ENCODE measurements at places on chromosomes 1 and 21. TPM values are rescaled to one million over a fixed set of nuclear protein-coding genes. Genes with fewer than 3 reads are reported as not detected.
A peak's percentile ranks its signal among the peaks of the same experiment; 100 is the strongest.

GRCh38 chr1:53693773-53694717 is 44.9 kb downstream of the GLIS1 start:
- DNase-seq: no peak

DNA sequence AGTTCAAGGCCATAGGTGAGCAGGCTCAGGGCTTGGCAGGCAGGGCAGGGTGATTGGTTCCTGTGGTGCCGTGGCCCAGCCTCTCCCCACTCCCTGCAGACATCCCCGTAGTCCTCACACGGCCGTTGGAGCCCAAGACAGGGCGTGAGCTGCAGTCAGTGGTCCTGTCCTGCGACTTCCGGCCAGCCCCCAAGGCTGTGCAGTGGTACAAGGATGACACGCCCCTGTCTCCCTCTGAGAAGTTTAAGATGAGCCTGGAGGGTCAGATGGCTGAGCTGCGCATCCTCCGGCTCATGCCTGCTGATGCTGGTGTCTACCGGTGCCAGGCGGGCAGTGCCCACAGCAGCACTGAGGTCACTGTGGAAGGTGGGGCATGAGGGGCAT is 71.9 kb downstream of the OBSCN start:
- no peak for DNase-seq

DNA sequence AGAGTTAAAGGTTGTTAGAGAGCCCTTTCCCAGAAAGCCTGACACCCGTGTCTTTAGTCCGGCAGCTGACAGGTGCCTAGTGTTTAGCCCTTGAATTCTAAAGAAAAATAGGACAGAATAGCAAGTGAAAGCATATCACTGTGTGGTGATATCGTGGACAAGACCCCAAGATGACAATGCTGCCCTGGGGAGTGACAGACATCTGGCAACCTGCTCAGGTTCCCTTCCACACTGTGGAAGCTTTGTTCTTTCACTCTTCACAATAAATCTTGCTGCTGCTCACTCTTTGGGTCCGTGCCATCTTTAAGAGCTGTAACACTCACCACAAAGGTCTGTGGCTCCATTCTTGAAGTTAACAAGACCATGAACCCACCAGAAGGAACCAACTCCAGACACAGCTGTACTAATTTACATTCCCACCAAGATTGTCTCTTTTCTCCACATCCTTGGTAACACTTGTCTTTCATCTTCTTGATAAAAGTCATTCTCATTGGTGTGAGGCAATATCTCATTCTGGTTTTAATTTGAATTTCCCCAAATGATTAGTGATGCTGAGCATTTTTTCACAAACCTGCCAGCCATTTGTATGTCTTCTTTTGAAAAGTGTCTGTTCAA is 107.6 kb upstream of the SGIP1 start:
- peak; percentile 20 for DNase-seq

- DNase-seq: no peak
These were observed 12.3 kb downstream of the CAPN9 start for GRCh38 chr1:230759369-230760065.

DNA sequence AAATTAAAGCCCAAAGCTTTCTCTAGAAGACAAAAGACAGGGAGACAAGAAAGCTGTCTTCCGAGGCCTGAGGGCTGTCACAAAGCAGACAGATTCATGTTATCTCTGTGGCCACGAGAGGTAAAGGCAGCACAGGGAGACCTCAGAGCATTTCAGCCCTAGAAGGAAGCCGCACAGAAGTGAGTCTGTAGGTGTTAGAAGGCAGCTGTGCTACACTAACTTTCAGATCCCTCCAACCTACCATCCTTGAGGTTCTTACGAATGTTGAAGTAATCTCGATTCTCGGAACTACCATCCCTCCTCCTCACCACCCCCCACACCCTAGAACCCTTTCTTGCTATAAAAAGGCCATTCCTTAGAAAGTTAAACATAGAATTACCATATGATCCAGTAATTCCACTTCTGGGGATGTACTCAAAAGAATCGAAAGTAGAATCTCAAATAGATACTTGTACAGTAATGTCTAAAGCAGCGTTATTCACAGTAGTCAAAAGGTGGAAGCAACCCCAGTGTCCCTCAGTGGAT is 21.5 kb upstream of the LYST start:
- DNase-seq: no peak

GRCh38 chr1:94096797-94097549 is 24.0 kb downstream of the ABCA4 start:
- DNase-seq: no peak

DNA sequence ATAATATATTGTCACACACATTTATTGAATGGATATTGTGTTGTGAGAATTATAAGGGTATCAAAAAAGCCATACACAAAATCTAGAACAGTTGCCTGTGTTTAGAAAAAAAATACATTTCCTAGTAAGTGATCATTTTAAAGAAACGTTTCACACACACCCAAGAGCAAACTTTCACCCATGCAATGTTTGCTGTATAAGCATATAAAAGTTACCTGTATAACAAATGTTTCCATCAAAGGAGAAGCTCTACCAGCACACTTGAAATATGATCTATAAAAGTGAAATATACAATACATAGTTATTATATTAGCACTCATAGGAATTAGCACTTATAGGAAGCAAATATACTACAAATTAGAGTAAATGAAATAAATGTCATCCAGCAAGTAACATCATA is 1098.1 kb downstream of the NCAM2 start:
- DNase-seq: no peak

DNA sequence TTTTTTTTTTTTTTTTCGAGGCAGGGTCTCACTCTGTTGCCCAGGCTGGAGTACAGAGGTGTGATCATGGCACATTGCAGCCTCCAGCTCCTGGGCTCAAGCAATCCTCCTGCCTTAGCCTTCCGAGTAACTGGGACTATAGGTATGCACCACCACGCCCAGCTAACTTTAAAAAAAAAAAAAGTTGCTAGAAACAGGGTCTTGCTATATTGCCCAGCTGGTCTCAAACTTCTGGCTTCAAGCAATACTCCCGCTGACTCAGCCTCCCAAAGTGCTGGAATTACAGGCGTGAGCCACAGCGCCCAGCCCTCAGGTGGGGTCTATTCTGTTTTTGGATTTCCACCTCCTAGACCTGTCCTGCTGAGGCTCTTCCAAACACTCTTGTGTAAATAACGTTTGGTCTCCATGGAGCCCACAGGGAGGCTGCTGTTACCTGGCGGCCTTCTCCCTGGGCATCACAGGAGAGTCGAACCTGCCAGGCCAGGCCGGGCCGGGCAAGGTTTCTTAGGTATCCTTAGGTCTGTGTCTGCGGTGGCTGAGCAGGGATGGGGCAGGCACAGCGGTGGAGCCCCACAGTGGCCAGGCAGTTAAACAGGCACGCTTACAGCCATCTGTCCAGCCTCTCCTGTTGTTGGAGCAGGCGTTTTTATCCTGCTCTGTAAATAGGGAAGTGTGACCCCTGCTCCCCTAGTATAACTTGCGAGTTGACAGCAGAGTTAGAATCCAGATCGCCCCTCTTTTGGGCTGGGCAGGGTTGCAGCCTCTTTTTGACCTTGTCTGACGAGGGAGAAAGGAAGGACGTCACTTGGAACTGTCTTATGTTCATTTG is 18.8 kb downstream of the PLEKHM2 start:
- peak; percentile 23 for DNase-seq

- no peak for DNase-seq
These were observed 10.7 kb downstream of the H6PD start for GRCh38 chr1:9245230-9245619.

DNA sequence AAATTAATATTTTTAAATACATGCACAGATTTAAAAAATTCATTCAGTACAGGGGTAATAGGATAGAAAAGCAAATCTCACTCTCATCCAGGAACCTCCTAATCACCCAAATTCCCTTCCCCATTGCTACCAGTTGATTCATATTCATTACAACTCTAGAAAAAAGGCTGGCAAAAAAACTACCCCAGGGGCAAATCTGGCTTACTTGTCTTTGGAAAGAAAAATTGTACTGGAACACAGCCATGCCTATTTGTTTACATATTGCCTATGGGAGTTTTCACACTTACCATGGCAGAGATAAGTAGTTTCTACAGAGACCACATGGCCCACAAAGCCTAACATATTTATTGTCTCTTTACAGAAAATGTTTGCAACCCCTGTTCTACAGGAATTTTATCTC is 8.9 kb upstream of the RBM34 start:
- peak; percentile 24 for DNase-seq

DNA sequence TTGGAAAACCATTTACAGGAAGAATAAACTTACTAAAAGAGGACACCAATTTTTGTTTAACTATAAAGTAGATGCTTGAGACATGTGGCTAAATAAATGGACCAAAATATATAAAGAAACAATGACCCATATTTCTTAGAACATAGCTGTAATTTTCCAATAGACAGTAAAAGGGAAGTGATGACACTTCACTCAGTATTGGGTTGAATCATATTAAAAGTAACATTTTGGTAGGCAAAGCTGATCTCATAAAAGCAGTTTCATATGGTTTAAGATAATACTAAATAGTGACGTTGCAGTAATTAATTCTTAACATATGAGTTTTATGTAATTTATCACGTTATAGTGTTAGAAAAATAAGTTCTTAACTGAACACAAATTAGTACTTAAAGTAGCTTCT is 308.9 kb upstream of the RUNX1 start:
- no peak for DNase-seq

DNA sequence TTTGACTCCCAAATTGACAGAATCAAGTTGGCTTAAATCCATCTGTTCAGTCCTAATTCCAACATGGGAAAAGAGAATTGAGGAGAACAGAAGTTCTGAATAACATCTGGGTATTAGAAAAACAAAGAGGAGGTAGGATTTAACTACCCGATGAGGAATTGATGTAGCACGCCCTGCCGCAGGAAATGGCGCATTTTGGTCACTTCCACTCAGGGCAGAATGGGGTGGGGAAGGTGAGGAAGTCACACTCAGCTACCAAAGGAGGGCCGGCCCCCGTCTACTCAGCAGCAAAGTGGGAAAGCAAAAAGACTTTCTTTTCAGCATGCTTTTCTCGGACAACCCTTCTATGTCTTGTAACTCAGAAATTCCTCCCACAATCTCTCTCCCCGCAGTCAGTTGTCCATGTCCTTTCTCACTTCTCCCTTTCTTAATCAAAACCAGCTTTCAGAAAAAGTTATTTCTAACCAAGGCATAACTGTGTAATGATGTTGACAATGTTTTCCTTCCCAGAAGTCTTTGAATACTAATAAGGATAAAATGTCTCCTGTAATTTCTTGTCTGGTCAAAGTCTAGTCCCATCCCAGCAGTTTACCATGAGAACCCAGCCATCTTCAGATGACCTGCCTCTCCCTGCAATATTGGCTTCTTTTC is 60.5 kb upstream of the SIPA1L2 start:
- no peak for DNase-seq

- peak; percentile 97 for DNase-seq
These were observed 93.9 kb downstream of the ADCY10 start for GRCh38 chr1:167819849-167820683.

- no peak for DNase-seq
These were observed 27.7 kb downstream of the MYOG start for GRCh38 chr1:203057911-203058675.

GRCh38 chr1:22078133-22078532 is 25.6 kb downstream of the CDC42 start:
- DNase-seq: no peak

DNA sequence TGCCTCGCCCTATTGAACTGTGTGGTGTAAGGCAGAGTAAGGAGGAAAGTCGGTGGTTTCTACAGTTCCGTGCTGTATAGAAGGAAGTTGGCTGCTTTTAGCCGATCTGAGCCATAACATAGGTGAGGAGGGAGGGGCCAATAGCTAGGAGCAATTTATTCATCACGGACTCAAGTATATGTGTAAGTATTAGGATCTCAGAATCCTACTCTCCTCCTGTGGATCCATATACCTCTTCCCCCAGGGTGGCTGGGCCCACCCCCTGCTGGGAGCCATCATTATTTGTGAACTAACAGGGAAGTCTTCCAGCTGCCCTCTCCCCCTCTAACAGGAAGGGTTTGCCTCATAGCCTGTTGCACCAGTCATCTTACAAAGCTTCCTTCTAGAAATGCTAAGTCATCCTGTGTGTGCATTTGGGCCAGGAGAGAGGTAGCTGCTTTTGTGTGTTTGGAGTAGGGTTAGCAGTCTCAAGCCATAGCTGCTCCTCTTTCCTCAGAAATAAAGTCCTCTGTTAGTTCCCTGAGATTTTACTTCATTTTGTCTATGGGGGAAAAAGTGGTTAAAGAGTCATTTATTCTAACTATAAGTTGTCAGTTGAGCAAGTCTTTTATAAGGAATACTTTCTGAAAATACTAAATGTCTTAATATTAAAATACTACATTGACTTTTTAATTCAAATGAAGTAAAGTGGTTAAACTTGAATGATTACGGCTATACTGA is 14.9 kb upstream of the CENPS start:
- peak; percentile 24 for DNase-seq

Gene RIMS3
- total RNA-seq: 0.64 TPM

Gene ENAH
- total RNA-seq: 71.7 TPM

Gene KRTAP19-3
- total RNA-seq: not detected

Gene LCE1E
- total RNA-seq: not detected

Gene RGSL1
- total RNA-seq: not detected

Data from M059J (cell line).